ENCODE measurements at places on chromosomes 7 and 10.

DNA sequence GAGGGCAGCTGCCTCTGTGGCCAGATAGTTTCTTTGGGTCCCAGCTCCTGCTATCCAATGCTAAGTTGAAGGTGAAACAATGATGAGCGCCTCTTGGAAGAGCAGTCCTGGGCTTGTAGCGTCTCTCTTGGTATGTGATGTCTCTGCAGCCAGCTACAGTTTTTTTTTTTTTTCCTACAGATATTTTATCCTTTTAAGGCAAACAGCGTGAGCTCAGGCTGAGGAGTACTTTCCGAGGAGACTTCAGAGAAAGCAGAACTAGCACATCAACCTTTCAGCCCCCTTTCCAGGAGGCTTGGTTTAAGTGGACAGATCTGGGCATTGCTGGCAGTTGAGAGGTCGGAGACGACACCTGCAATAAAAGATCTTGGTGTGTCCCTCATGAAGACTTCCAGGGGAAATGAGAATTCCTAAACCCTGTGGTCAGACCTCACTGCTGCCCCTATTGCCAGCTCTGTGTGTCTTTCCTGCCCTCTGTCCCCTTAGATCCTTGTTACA is 9.1 kb downstream of the PRKG1 start:
- no peak for DNase-seq

DNA sequence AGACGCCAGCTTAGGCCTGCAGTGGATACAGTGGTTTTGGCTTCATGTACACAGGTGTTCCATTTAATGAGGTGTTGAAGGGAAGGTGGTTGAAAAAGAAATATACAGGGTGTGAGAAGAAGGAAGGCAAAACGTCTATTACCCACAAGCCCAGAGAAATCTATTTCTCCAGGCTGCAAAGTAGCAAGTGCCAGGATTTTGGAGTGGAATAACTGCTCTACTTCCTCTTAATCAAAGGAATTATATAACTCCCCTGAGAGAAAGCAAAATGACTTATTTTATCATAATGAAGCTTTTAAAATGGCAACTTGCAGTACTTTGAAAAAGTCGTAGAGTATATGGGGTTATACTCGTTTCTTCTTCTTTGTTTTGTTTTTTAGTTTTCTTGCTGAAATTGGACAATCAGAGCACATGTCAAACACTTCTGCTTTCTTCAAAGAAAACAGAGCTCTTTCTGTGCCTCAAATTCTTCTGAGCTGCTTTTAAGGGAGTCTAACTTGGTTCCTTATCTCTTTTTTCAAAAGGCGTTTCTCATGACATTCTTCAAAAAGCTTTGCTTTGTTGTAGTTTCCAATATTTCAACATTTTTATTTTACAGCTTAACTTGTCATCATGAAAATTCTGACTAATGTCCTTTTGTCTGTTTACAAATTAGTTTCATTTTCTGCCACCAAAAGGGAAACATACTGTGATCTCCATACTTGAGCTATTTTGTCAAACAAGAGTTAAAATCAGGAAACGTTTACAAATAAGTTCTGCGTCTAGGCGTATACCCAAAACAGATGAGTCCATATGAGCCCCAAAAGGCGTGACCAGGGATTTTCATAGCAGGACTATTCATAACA is 289.7 kb downstream of the FRMD4A start:
- DNase-seq = no peak

DNA sequence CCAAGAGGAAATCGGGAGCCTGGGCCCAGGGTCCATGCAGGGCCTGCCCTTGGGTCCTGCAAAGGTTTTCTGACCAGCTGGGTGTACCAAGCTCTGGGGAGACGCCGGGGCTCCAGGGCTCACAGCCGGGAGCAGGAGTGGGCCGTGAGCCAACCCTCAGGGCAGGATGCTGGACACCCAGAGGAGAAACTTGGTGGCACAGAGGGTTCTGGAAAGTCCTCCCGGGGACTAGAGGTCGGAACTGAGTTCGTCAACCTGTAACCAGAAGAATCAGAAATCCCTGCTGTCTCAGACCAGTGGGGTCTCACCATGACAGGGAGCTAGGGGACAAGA is 29.2 kb upstream of the PPP2R2D start:
- DNase-seq = no peak

DNA sequence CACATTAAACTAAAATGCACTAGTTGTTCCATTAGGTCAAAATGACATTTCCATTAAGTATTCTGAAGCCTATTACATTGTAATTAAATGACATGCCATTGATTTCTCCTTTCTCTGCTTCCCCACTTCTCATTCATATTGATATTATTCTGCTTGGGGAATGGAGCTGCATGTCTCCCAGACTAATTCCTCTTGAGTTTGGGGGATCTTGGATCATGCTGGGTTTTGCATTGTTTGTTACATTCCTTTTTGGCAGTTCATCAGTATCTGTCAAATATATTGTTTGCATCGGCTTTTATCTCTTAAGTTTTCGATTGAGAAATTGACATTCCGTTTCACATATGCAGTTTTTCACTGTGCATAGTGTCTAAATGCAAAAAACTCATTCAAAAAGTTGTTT is 65.1 kb upstream of the CYP26C1 start:
- no peak for DNase-seq

DNA sequence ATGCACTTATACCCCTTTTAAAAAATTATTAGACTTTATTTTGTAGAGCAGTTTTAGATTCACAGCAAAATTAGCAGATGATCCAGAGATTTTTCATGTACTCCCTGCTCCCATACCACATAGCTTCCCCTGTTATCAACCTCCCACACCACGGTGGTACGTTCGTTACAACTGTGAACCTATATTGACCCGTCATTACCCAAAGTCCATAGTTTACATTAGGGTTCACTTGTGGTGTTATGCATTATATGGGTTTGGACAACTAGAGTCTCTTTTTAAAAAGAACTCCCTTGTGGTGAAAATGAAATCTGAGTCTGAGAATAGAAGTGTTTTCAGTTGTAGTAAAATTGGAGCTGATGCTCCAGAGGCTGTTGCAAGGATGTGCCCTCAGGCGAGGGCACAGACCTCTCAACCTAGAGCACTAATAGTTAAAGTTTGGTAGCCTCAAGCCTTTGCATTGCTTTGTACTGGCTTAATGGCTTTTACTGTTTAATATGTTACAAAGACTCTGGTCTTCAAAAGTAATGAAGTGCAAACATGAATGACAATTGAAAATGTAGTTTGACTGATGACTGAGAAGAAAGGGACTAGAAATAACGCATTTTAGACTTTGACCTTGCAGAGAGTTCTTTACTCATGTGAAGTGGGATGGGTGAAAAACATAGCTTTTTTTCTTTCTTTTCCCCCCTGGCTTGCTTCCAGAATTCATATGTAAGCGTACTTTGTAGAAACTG is 30.6 kb upstream of the CSTF2T start:
- DNase-seq = no peak

GRCh38 chr7:145216866-145217265 is 381.0 kb upstream of the TPK1 start:
- no peak for DNase-seq

- DNase-seq = no peak
Observed at GRCh38 chr7:9582824-9583223, 1149.4 kb downstream of the NXPH1 start.

DNA sequence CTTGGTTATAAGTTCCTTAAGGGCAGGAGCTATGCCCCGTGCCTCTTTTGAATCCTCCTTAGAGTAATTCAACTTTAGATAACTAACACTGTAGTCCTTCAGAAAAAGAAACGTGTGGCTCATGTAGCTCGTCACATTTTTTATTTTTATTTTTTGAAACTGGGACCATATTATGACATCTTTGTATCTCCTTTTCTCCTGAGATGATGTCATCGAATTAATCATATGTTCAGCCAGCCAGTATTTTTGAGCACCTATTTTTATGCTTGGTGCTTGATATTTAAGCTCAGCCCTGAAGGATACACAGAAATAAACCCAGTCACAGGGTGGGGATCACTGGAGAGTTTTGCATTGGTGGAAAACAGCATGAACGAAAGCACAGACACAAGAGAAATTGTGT is 22.6 kb upstream of the CELF2 start:
- DNase-seq = no peak

DNA sequence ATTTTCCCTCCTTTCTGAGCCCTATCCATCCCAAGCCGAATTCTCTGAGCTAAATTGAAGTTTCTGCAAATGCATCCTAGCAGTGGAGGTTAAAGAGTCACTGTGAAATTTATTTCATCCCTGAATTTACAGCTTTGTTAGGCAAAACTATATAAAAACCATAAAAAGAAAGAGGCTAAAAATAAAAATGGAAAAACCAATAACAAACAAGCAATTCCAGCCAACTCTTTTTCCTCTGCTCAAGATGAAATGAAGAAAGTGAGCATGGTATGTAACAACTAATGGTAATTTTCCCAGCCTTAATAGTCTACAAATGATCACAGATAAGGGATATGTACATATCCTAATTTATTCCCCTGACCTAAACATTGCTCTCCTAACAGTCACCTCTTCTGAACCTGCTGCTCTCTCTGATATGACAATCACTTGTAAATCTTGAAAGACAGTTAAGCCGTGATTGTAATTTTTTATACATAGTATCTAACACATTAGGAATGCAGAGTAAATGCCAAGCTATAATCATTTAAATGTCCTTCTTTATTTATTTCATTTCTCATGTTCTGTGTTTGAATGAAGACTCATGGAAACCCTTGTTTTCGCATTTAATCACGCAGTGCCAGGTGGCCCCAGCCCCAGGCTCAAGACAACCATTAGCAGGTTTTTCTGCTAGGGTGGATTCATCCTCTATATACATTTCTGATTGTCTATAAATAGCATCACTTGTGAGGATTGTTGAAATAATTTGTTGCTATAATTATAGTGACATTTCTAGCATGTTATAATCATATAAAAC is 48.6 kb upstream of the NRP1 start:
- no peak for DNase-seq

GRCh38 chr7:99357701-99358490 is 16.6 kb upstream of the ARPC1B start:
- DNase-seq = no peak

DNA sequence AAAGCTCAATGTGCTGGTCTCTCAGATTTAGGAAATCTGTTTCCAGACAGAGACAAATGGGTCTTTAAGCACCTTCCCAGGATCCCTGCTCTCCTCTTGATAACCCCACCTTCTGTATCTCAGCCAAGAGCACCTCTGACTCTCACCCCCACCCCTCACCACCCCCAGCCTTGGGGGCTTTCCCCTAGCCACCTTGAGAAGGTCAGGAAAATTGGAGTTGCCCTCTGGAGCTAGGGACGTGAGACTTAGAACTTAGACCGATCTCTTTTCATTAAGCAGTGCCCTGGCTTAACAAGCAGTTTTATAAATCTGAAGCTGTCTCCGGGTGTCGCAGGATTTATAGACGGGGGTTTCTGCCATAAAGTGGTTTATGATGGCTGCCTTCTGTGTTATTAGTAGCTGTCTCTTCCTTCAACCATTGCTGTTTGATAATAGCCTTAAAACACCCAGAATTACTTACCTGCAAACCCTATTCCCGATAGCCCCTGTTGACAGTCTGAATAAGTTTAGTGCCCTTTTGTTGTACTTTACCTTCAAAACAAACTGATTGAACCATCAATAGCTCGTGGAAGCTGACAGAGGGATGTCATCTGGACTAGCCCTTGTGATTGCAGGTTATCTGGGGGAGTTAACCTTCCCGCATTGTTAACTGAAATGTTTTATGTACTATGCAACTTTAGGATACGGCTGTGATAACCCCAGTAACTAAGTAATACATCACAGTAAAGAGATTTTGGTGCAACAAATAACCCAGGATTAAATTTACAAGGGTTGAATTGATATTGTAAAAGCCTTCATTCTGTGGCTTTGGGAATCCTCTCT is 621.5 kb downstream of the LRMDA start:
- no peak for DNase-seq

DNA sequence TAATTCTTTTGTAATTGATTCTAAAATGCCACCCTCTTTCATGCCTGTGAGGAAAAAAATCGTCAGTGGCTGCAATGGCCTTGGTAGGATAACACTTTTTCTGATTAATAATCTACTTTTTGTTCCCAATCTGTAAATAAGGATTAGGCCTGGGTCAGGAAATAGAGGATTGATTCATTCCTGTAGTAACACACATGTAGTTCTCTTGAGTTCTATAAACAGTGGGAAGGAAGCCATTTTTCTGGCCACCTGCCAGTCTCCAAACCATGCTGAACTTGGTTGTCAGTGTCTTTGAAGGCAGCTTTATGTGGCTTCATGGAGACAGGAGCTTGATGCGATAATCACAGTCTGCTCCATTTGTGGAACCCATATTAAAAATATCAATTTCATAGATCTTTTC is 169.3 kb upstream of the NFE2L3 start:
- DNase-seq = no peak

- DNase-seq = no peak
Observed at GRCh38 chr10:52688899-52689298, 83.7 kb downstream of the MBL2 start.

DNA sequence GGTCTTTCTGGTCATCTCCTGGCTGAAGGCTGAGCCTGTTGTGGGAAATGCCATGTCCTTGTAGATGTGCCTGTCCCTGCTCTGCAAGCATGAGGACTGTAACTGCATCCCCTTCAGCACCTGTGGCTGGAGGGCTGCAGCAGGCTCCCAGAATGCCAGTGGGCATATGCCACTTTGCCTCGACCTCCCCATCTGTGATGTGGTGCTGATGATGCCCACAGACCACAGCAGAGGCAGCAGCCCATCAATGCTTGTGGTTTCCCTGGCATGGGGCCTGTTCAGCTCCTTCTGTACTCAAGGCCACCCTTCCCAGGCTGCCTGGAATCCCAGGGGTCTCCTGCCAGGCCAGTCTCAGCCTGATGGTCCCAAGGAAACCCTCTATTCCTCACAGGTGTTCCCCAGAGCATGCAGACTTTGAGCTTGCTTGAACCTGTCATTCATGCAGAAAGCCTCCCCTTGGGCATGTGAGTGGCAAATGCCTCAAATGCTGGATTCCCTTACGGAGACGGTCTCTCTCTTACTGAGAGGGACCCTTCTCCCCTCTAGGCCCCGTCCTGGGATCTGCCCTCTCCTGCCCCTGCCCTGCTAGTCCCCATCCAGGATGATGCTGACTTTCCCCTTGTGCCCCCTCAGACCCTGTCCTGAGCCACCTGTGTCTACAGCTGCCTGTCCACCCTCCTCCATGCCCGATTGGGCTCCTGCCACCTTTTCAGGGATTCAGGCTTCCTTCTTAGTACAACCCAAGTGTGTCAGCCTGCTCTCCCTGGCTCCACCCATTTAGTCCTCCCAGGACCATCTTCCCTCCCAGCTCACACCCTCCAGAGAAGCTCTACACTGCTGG is 50.9 kb upstream of the ANTXRL start:
- no peak for DNase-seq

- DNase-seq = no peak
Observed at GRCh38 chr10:123558651-123559050, 107.5 kb upstream of the GPR26 start.

DNA sequence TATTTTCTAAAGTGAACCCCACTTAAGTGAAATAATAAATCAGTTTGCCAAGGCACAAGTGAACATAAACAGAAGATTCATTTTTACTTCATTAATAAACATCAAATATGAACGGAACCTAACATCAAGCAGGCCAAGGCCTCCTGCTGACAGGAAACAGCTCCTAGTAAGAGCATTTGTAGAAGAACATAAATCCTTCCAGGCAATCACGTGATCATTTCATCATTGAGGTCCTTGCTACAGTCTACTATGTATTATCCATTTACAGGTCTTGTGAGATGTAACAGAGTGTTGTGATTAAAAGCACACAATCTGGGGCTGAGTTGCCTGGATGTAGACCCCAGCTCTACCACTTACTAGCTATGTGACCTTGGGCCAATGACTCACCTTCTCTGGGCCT is 70.6 kb downstream of the CALD1 start:
- DNase-seq = no peak

GRCh38 chr10:15306735-15307280 is 64.3 kb downstream of the FAM171A1 start:
- DNase-seq = no peak

All from cortex of kidney (tissue), 1 donor.